ENCODE measurements at places on chromosomes 5 and 9.

DNA sequence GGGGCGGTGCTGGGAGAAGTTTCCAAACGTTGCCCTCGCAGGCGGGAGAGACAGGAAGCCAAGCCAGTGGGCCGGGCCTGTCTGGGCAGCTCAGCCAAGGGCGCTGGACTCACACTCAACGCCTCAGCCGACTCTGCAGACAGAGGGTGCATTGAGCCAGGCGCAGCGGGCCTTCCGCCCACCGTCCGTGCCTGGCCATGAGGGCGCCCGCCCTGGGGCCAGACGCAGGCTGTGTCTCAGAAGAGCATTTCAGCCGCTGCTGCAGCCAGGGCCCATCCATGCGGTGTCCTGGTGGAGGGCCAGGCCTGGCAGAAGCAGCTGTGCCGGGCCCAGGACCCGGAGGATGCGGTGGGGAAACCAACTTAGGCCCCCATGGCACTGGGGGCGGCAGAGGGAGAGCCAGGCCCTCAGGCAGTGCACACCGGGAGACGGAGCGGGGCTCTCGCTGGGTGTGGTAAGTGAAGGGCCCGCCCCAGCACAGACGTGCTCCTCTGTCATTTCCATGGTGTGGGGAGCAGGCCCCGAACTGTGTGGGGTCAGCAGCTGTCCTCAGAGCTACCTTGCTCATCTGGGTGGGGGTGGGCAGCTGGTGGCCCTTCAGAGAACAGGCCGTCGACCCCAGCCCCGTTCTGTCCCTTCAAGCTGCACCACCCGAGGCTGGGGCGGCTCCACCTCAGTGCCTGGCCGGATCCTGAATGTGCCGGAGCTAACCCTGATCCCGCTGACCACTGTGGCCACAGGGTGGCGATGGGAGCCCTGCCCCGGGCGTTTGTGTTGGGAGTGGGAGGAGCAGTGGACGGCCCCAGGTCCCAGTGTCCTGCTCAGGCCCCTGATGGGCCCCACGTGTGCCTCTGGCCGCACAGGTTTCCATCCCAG, 18.0 kb downstream of the DNLZ start:
- no peak for DNase-seq

DNA sequence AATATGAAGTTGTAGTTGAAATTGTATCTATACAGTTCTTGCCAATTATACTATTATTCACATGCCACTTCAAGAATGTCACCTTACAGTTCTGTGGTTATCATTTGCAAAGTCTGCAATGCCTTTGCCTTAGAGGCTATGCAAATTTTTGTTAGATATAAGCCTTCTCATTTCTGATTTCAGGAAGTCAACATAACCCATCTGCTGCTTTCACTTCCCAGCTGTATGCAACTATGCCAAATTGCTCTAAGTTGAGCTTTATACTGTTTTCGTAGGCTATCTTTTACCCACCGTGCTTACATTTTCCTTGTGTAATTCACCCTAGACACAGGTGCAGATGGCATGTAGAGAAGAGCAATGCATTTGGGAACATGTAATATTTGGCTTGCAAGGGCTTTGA, 1083.0 kb downstream of the CDH9 start:
- DNase-seq, result no peak

- DNase-seq, result no peak
Observed at GRCh38 chr5:160289721-160290120, 22.6 kb downstream of the CCNJL start.

DNA sequence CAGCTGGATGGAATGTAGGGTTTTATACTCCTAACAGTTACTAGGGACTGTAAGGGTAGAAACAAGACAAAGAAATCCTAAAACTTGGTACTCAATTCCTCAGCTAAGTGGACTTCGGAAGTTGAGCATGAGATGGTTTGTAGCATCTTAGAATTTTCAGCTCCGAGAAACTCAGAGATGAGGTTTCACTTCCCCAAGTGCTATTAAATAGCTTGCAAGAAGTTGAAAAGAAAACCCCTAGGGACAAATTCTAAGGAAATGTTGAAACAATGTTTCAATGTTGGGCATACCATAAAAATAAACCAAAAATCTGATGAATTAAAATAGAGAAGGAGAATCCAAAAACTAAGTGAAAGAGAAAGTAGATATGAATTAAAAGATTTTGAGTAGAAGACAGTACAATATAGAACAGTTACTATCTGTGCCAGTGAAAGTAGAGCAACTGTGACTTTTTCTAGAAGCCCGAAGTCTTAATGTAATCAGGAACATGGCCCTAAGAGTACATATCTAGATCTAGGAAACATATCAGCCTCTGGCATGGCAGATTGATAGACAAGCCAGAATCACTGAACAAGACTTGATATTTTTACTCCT, 308.6 kb upstream of the RGMB start:
- no peak for DNase-seq

- no peak for DNase-seq
Observed at GRCh38 chr5:158979749-158980521, 119.8 kb downstream of the EBF1 start.
